Thyroid gland (tissue), 4 donors: ENCODE measurements at places on chromosomes 5 and 9. TPM values are rescaled to one million over a fixed set of nuclear protein-coding genes. Genes with fewer than 3 reads are reported as not detected.

The INSL6 gene
- total RNA-seq, result not detected

The MAP3K1 gene
- 63.4 TPM for total RNA-seq

The PCDHA1 gene
- not detected for total RNA-seq

DNA sequence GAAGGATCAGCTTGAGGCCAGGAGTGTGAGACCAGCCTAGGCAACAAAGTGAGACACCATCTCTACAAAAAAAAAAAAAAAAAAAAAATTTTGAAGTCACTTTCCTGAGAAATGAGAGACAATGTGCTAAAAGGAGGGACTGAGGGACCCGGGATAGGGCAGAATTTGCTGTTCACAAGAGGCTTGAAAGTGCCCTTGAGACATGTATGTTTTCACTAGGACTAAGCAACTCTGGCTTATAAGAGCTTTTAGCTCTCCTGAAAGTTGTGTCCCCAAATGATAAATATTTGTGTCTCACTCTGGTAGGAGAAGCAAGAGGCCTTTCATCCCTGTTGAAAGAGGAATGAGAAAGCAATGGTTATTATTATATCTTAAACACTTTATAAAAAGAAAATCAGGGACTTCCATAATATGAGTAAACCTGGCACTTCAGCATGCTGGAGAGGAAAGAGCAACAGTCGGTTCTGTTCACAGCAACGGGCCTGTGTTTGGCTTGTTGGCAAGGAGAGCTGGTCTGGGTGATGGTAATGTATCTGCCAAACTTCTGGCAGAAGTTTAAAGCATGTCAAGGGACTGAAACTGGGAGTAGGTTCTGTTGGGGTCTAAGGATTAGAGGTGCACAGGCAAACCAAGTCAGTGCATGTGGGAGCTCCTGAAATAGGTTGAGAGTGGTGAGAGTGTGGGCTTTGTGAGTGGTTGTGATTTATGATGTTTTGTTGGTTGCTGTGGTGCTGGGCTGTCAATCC is 32.2 kb downstream of the ENTREP1 start:
- no peak overlapping the region for H3K4me3 ChIP-seq
- H3K27me3 ChIP-seq, result no peaks in the 10 kb centered on the region
- peaks cover 19% of the 10 kb centered on the region for H3K4me1 ChIP-seq
- no peaks in the 10 kb centered on the region for H3K36me3 ChIP-seq
- peak; percentile 69 for DNase-seq

DNA sequence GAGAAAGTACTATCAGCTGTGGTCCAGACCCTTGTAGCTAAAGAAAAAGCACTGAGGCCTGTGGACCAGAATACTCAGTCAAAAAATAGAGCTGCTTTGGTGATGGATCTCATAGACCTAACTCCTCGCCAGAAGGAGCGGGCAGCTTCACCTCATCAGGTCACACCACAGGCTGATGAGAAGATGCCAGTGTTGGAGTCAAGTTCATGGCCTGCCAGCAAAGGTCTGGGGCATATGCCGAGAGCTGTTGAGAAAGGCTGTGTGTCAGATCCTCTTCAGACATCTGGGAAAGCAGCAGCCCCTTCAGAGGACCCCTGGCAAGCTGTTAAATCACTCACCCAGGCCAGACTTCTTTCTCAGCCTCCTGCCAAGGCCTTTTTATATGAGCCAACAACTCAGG is 8.9 kb downstream of the RAB24 start:
- no peaks in the 10 kb centered on the region for H3K4me1 ChIP-seq
- no peaks in the 10 kb centered on the region for H3K27me3 ChIP-seq
- H3K36me3 ChIP-seq, result peaks cover 44% of the 10 kb centered on the region
- H3K4me3 ChIP-seq, result no peak overlapping the region
- no peak for DNase-seq

DNA sequence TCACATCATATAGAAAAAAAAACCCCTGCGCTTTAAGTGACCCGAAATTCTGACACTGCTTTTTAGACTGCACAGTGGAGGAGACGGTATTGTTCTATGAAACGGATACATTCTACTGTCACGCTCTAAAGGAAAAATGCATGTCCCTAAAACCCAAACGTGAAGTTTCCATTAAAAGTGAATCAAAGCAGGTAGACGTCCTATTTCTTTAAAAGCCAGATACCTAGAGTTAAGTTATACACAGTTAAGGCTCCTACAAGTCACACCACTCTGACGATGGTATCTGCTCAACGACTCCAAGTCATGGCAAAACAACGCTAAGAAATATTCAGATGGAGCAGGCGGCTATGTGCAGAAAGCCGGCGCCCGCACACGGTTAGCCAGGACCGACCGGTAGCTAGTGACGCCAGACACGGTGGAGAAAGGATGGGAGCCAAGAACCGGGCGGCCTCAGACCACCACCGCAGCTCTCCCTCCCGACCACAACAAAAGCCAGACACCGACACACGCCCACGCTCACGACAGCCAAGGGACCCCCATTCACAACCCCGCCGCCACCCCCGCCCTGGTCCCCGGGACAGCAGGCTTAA is 734 bp downstream of the SKP1 start:
- peak overlapping the region; percentile 98 for H3K27ac ChIP-seq
- peaks cover 29% of the 10 kb centered on the region for H3K4me1 ChIP-seq
- H3K36me3 ChIP-seq, result peaks cover 13% of the 10 kb centered on the region
- no peaks in the 10 kb centered on the region for H3K27me3 ChIP-seq
- peak overlapping the region; percentile 61 for H3K4me3 ChIP-seq

DNA sequence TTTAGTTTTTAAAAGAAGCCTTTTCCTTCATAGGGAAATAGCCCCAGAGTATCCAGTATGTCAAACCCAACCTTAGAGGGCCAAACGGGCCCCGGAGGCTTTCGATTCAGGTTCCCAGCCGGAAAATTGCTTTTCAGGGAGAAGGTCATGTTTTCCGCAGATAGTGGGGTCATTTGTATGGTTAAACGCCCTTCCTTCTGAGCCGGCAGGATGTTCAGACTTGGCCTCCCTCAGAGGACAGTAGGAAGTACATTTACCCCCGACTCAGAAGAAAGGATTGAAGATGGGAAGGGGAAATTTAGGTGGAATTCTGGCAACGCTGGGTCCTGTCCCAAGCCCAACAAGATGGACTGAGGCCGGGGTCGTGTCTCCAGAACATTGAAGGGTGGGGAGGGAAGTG is 195.2 kb downstream of the AOPEP start:
- no peak for DNase-seq
- no peaks in the 10 kb centered on the region for H3K27me3 ChIP-seq
- no peak overlapping the region for H3K4me3 ChIP-seq
- H3K4me1 ChIP-seq, result peaks cover 39% of the 10 kb centered on the region
- H3K27ac ChIP-seq, result peak overlapping the region; percentile 96
- H3K36me3 ChIP-seq, result no peaks in the 10 kb centered on the region

- H3K27ac ChIP-seq, result no peak overlapping the region
- no peaks in the 10 kb centered on the region for H3K36me3 ChIP-seq
- DNase-seq, result no peak
- no peaks in the 10 kb centered on the region for H3K27me3 ChIP-seq
- H3K4me3 ChIP-seq, result no peak overlapping the region
Measured at GRCh38 chr5:143695244-143695864, 116.6 kb upstream of the HMHB1 start.

- H3K4me3 ChIP-seq, result no peak overlapping the region
- no peaks in the 10 kb centered on the region for H3K4me1 ChIP-seq
- DNase-seq, result no peak
- no peak overlapping the region for H3K27ac ChIP-seq
- H3K27me3 ChIP-seq, result no peaks in the 10 kb centered on the region
- H3K36me3 ChIP-seq, result peaks cover 75% of the 10 kb centered on the region
Measured at GRCh38 chr5:134576386-134577021, 51.0 kb downstream of the JADE2 start.

DNA sequence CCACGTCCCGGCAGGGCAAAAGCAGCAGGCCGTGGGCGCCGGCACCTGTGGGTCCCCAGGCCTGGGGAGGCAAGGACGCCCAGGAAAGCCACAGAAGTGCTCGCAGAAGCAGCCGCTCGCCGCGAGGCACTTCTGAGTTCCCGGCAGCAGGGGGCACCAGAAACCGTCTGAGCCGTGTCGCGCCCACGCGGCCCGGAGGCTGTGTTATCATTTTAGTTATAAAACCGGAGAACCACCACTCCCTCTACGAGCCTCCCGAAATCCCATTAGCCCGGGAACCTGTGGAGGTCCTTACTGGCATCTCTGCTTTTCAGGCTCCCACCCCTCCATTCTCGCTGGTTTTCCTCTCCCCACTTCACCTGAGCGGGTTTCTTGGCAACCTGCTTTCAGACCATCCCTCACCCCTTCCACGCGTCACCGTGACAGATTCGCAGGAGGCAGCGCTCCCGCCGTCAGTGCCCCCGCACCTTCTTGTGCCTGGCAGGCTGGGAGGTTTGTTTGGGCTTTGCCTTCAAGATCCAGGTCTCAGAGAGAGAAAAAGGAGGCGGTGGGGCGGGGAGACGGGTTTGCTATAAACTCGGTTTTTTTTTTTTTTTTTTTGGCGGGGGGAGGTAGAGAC is 2.3 kb downstream of the GDNF start:
- DNase-seq, result peak; percentile 64
- H3K27ac ChIP-seq, result no peak overlapping the region

GRCh38 chr5:150160448-150161081 is 4.9 kb upstream of the PDGFRB start:
- no peak overlapping the region for H3K4me3 ChIP-seq
- no peaks in the 10 kb centered on the region for H3K27me3 ChIP-seq
- H3K4me1 ChIP-seq, result no peaks in the 10 kb centered on the region
- peak overlapping the region; percentile 46 for H3K27ac ChIP-seq
- DNase-seq, result no peak

DNA sequence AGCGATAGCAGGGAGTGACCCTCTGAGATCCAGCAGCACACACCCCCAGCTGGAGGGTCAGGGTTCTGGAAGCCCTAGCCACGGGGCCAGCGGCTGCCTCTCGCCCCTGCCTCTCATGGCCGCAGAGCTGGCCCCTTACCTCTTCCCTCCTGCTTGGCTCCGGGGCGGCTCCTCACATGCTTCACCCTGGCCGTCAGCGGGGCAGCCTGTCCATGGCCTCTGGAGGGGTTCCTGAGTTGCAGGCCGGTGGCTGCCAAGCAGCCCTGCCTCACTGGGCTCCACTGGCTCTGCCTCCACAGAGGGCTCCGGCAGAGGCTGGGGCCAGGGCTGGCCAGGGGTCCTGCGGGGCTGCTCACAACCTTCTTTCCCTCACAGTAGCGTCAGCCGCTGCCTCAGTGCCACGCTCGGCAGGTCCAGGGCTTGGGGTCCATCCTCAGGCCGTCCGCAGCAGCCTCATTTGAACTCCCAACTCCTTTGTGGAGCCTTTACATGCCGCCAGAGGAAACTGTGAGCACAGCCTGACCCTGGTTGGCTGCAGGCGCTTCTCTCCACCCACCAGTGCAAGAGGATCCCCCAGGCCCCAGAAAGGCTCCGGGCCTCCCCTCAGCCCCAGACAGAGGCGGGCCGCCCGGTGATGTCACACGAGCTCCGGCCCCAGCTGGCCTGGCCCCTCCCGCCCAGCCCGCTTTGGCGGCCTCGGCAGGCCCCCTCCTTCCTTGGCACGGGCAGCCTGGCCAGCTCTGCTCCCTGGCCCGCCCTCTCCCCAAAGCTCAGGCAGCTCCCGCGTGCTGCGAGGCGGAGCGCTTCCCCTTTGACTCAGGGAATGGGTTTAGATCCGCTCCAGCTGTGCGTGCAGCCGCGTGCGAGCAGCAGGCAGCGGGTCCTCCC is at the start of gene ANGPTL2:
TSS of gene ANGPTL2 (minus strand) at position 460 of the 888 bp plus-strand sequence. CDS start 13,904 bp downstream, outside the sequence.
- H3K4me3 ChIP-seq, result no peak within 1 kb of the TSS
- H3K27ac ChIP-seq, result peak within 1 kb of the TSS; percentile 89
- H3K27me3 ChIP-seq, result no peaks in the 10 kb centered on the region
- peak; percentile 89 for DNase-seq
- H3K4me1 ChIP-seq, result peaks cover 17% of the 10 kb centered on the region

DNA sequence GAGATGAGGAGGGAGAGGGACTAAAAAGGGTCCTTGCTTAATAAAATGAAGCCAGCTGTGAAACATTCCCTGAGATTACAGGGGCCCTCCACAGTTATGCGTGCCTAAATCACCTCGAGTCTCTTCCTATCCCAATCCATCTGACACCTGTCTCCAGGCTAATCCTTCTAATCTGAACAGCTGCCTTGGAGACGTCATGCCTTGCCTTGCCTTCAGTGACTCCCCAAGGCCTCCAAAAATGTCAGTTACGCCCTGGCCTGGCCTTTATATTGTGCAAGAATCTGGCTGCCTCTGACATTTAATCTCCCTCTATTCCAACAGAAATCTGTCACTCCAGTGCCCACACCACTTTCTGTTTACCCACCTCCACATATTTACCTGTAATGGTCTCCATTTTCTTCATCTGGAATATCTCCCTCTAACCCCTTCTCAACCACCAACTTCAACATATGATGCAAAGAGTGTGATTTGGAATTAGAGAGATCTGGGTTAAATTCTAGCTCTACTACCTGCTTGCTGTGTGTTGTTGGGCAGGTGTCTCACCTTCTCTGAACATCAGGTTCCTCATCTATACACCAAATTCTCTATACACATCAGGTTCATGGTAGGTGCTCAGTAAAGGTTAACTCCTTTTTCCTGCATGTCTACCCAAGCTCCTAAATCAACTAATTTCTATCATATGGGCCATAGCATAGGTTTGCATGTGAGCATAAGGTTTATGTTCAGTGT is 57.9 kb downstream of the PTCD2 start:
- H3K27ac ChIP-seq, result no peak overlapping the region
- H3K27me3 ChIP-seq, result no peaks in the 10 kb centered on the region
- H3K36me3 ChIP-seq, result no peaks in the 10 kb centered on the region
- DNase-seq, result peak; percentile 5
- no peak overlapping the region for H3K4me3 ChIP-seq

- no peaks in the 10 kb centered on the region for H3K36me3 ChIP-seq
- no peak overlapping the region for H3K4me3 ChIP-seq
- H3K27ac ChIP-seq, result peak overlapping the region; percentile 33
- H3K4me1 ChIP-seq, result peaks cover 31% of the 10 kb centered on the region
Measured at GRCh38 chr9:134396825-134397224, 70.6 kb downstream of the RXRA start.

- peak; percentile 63 for DNase-seq
- H3K4me1 ChIP-seq, result peaks cover 8% of the 10 kb centered on the region
- no peaks in the 10 kb centered on the region for H3K27me3 ChIP-seq
- no peaks in the 10 kb centered on the region for H3K36me3 ChIP-seq
Measured at GRCh38 chr9:26656003-26656870, 236.4 kb downstream of the CAAP1 start.

GRCh38 chr5:140152022-140152999 is 22.7 kb upstream of the CYSTM1 start:
- DNase-seq, result no peak
- no peak overlapping the region for H3K27ac ChIP-seq
- H3K4me1 ChIP-seq, result peaks cover under 1% of the 10 kb centered on the region
- no peaks in the 10 kb centered on the region for H3K36me3 ChIP-seq
- H3K27me3 ChIP-seq, result no peaks in the 10 kb centered on the region
- no peak overlapping the region for H3K4me3 ChIP-seq

DNA sequence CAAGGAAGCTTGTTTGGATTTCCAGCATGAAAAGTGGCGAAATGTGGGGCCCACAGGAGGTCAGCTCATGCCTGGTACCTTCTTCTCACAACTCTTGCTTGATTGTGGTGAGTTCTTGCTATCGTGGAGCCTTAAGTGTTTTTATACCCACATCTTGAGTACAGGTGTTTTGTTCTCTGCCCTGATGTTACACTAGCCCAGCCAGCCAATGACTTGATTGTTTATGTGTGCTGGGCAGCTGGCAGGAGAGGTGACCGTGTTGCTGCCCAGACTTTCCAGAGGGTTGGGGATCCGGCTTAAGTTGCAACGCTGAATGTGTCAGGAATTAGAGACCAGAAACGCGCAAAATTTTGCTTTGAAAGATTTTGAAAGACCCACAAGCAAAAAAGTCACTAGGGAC is 24.0 kb upstream of the TPPP start:
- H3K36me3 ChIP-seq, result no peaks in the 10 kb centered on the region
- H3K27me3 ChIP-seq, result no peaks in the 10 kb centered on the region
- H3K27ac ChIP-seq, result no peak overlapping the region
- no peaks in the 10 kb centered on the region for H3K4me1 ChIP-seq

- no peak overlapping the region for H3K4me3 ChIP-seq
- H3K4me1 ChIP-seq, result peaks cover 9% of the 10 kb centered on the region
- H3K27me3 ChIP-seq, result no peaks in the 10 kb centered on the region
- H3K36me3 ChIP-seq, result no peaks in the 10 kb centered on the region
Measured at GRCh38 chr9:2178034-2178734, 163.0 kb downstream of the SMARCA2 start.
